GM23248 (cell line): ENCODE measurements at places on chromosomes 11 and 22. TPM values are rescaled to one million over a fixed set of nuclear protein-coding genes. Genes with fewer than 3 reads are reported as not detected.

DNA sequence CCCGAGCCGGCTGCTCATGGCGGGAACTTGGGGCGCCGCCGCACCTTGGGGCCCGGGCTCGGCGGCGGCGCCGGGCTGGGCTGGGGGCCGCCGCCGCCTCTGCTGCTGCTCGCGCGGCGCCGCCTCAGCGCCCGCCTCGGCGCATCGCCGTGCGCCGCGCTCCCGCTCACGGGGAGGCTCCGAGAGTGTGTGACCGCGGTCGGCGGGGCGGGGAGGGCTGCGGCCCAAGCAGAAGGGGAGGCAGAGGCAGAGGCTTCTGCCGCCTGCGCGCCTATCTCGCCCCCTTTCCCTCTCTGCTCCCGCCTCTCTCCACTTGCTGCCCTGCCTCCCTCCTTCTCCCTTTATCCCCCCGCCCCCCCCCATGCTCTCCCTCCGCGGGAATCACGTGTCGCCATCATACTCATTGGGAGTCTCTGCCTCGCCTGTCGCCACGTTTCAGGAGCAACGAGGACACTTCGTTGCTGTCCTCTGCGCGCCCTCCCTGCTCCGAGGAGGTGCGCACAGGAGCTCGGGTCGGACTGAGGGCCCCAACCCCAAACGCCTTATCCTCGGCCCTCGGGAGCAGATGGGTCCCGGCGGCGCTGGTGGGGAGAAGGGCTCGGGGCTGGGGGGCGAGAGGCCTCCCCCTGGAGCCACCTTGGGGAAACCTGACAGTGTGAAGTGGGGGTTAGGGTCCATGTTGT is at the start of gene GUCY1A2:
Gene GUCY1A2 (minus strand): TSS at position 258 of the 683 bp plus-strand sequence. CDS start 421 bp downstream, outside the sequence.
- peak; percentile 42 for DNase-seq

- DNase-seq = no peak
Observed at GRCh38 chr11:1199751-1200610, 22.9 kb upstream of the MUC5B start.

DNA sequence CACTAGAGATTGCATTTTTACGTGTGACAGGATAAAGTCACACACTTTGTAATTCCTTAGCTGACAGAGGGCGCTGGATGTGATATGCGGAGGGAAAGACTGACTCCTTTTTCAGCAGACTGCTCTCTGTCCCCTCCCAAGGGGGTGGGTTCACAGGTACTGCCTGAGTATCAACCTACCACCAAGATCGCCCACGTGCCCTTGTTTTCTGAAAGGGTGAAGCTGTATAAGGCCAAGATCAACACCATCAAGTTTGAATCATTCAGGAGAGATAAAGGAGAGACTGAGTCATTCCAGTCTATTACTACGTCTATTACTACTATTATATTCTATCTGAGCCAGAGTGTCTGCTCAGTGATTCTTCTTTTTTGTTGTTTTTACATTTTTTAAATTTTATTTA is 30.7 kb downstream of the BUD13 start:
- peak; percentile 54 for DNase-seq

GRCh38 chr11:117145393-117145761 is 1.3 kb downstream of the PAFAH1B2 start:
- DNase-seq = peak; percentile 79

- peak; percentile 6 for DNase-seq
Observed at GRCh38 chr22:44968736-44969135, 41.1 kb downstream of the PHF21B start.

GRCh38 chr22:29635734-29636357 is 32.4 kb downstream of the NF2 start:
- peak; percentile 77 for DNase-seq

DNA sequence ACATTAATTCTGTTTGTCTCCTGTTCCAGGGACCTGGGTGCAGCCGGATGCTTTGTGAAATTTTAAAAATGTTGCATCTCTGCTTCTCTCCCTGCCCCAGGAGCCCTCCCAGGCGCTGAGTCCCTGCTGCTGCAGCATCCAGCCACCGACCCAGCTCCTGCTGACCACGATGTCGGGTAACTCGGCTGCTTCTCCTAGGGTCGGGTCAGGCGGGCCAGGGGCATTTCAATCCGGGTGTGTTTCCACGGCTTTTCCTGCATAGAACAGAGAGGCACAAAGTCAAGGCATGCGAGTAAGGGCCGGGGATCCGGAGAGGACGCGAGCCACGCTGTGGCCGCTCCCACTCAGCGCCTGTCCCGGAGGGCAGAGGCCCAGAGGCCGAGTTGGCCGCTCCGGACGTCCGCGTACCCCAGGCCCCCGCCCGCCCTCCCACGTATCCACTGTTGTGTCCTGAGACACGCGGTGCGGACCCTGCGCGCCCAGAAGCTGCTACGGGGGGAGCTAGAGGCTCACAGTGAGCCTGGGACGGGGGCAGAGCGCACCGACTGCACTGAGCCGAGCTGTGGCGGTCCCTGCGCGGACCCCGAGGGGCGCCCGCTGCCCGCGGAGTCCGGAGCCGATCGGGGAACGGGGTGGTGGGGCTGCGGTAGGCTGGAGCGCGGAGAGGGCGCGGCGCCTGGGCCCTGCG is at the start of gene POU2AF3:
Gene POU2AF3 (plus strand): TSS at position 134 of the 688 bp plus-strand sequence. CDS start 36 bp downstream, at position 170.
- peak; percentile 23 for DNase-seq

DNA sequence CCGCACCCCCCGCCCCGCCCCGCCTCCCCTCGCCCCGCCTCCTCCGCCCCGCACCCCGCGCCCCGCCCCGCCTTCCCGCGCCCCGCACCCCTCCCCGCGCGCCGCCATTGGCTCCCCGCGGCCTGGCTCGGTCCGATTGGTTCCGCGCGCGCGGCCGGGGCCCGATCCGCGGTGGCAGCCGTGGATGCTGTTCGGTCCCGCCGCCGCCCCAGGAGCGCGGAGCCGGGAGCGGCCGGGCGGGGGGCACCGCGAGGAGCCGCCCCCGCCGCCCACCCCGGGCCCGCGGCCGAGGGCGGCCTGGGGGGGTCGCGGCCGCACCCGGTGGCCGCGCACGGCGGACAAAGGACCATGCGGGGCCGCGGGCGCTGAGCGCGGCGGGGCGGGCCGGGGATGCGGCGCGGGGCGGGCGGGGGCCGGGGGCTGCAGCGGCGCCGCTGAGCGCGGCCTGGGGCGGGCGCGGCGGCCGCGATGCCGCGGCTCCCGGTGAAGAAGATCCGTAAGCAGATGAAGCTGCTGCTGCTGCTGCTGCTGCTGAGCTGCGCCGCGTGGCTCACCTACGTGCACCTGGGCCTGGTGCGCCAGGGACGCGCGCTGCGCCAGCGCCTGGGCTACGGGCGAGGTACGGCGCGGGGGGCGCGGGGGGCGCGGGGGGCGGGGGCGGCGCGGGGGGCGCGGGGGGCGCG is at the start of gene B4GALNT4:
Gene B4GALNT4 (plus strand): TSS at position 164 of the 683 bp plus-strand sequence. CDS start 305 bp downstream, at position 469.
- peak; percentile 76 for DNase-seq

DNA sequence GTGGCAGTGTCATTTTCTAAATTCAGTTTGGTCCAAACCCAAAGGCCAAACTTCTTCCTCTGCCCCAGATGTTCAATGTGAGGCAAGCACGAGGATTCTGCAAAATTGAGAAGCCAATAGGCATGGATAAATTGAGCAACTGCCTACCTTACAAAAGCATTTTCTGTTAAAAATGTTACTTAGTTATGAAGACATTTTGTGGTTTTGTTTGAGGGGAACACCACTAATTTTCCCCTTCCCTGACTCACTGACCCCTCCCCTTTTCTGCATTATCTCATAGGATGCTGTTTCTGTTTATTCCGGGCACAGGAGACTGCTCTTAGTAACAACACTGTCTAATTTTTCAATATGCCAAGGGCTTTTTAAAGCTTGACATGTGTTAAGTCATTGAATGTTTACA is 462.8 kb downstream of the INSC start:
- DNase-seq = no peak

DNA sequence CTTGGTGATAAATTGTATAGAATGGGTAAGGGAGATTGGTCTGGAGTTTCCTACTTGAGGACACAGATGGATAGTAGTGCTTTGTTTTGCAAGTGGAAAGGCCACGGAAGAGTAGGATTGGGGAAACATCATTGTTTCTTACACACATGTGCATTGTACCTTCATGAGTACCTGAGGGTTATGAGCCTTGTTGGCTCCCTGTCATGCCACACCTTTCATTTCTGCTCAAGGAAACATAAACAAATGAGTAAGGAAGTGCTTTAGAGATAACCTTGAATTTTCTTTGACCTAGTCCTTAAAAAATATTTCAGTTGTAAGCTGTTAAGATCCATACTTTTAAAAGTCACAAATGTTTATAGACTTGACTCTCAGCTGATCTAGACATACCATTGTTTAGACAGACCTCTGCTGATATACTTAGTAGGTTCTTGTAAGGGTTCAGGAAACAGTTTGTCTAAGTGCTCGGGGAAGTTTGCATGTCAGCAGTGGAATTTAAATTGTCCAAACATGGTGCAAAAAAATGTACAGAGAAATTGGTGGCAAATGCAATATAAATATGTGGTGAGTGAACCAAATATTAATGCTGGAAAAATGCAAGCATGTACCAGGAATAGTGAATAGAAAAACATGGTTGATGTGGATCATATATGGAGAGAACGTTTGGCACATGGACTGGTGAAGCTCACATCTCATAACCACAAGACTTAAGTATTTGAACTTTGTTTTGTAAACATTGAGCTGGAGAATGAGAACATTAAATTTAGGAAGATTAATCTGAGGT is 40.9 kb downstream of the GAS2 start:
- no peak for DNase-seq

DNA sequence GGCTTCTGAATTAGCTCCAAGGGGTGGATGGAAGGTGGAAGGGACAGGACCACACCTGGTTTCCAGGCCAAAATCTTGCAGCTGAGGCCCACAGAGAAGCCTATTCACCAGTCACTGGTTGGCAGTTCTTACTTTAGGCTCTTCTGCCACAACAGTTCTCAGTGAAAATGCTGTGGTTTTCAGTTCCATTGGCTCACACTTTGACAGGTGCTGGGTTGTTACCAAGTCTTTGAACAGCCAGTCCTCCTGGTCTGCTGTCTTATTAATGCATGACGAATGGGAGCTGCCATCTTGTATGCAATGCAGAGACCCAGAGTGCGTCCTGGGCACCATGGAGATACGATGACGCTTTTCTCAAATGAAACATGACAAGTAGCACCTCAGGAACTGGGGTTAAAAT is 232.0 kb upstream of the ZBED5 start:
- DNase-seq = no peak

Gene SLC22A25
- not detected in 2 replicates for total RNA-seq

Gene TMPRSS5
- not detected in 2 replicates for total RNA-seq

Gene TPBGL
- total RNA-seq = not detected in 2 replicates

Gene OR52E8
- not detected in 2 replicates for total RNA-seq
